HS-27A (cell line): ENCODE measurements at places on chromosomes 12 and 14.

DNA sequence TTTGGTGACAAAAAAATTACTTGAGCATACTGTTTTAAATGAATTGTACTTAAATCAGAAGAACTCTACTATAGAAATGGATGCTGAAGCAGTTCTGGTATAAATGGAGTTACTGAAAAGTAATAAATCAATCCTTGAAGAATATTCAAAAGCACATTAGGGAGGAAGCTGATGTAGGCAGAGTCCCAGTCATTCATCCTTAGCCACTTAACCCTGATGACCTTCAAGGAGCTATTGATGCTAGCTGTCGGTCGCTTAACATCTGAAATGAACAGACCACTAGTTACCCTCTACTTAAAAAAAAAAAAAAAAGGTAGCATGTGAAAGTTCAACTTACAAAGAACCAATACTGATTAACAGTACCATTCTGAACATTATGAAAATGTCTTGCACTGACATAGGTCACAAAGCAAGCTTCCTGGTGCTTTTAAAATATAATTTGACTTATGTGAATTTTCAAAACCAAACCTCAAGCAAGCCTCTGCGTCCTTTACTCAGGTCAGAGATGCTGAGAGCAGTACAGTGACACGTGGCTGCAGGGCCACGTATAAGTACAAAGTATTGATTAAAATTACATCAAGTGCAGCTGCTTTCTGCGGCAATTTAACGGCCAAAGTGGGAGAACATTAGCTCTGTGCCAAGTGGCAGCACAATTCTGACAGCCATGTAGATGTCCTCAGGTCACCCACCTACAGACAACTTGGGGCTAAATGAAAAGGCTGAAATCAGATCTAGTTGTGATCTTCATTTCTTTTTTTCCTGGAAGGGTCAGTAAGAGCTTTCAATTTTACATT, 18.1 kb downstream of the PPM1H start:
- no peak for DNase-seq

DNA sequence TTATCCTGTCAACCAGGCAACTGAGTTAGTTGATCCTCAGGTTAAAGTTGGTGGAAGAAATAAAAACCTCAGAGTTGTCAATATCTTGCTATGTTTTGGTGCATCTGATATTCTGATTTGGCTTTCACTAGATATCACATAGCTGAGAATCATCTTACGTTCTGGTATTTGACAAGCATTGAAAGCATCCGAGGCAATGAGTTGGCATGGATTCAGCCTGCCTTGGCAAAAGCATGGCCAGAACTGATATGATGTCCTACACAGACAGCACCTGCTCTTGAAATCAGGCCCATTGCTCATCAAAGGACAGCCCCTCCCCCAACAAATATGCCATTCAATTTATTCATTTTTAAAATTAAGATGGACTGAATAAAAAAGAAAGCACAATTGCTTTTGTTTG, 320.7 kb upstream of the ATP2B1 start:
- DNase-seq = no peak

DNA sequence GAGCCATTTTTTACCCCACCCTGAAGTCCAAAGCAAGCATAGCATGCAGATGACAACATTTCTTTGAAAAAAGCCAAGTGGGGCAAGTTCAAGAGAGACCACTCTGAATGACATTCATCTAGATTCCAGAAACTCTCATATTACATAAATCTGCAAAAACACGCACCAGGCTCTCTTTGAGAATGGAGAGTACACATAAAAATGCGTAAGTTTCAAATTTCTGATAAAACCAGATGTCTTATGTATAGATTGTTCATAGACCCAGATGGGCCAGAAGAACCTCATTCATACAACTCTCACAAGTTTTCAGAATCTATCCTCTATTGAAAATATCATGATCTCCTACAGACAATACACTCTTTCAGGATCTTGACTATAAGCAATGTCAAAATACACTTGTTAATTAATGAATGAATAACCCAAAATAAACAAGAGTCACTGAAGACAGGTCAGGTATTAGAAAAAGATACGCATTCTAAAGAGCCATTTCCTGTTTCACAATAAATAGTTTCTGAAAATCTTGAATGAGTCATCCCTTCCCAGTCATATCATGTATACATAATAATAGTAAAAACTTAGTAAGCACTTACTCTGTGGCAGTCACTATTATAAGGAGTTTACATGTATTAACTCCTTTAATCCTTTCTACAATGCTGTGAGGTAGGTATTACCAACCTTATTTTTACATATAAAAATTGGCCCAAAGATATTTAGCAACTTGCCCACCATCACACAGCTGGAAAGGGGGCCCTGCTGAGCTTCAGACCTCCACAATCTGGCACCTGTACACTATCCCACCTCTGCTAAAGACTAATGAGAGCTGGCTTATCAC, 72.0 kb downstream of the PPP2R5E start:
- peak; percentile 36 for DNase-seq

GRCh38 chr12:1350934-1351240, 243.5 kb downstream of the FBXL14 start:
- DNase-seq = peak; percentile 78

DNA sequence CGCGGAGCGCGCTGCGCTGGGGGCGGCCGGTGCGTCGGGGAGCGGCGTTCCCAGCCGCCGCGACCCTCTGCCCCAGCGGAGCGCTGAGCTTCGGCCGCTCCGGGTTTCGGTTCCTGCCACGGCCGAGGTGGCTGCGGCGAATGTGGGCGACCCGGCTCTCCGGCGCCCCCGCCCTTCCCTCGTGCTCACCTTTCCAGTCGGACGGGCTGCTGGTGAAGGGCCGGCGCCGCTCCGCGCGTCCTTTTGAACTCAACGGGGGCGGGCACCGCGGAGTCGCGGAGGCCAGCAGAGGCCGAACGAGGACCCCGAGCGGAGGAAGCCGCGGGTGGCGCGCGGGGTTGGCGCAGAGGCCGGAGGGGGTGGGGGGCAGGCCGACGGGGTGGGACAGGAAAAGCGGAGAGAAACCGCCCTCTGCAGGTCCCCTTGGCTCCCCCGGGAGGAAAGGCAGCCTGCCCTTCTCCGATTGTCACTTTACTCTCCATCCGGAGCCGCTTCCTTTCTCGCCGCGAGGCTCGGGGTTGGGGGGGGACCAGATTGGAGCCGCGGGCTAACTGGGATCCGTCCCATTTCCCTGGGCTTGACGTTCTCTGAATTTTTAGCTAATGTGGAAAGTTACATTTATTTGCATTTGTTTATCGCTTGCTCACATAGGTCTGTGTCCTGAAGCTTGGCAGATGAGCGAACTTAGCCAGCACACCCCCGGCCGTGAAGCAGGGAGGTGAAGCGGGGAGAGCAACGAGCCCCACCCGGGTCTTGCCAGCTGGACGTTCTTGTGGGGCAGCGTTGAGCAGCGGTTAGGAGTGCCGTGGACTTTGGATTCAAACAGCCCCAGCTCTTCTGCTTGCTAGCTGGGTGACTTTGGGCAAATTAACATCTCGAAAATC, at the start of gene SMAGP:
Gene SMAGP (minus strand): TSS at position 349 of the 884 bp plus-strand sequence. CDS start 1,137 bp downstream, outside the sequence.
- no peak for DNase-seq

DNA sequence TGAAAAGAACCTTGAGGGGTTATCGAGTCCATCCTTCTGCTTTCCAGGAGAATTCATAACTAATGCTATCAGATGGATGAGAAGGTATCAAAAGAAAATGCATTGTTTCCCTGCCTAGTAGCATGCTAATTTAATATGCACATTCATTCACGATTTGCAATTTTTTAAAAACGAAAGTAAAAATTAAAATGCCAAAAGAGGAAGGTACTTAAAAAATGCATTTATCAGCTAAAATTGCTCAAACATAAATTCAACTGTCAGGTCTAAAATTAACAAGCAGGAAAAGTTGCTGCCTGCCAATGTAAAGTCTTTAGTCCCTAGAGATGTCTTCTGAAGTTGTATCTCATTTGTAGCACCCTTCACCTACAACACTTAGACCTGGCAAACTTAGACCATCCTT, 7.9 kb downstream of the ATF7 start:
- DNase-seq = no peak
